AG09319 (cell line): ENCODE measurements at places on chromosomes 12 and 14.

DNA sequence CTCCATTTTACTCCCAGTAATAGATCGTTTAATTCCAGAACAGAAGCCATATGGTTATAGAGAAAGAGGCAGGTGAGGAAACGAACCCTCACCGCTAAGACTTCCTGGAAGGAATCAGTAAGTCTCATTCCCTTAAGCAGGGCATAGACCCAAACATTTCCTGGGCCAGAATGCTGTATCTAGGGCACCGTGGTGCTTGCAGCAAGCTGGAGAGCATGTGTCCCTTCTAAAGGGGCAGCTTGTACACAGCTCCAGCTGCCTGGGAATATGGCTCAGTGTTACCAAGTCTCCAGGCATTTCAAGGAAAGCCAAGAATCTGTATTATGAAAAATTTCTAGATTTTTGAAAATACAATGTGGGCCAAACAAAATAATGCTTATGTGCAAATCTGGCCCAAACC, 73.4 kb downstream of the PPM1H start:
- no peak for DNase-seq

DNA sequence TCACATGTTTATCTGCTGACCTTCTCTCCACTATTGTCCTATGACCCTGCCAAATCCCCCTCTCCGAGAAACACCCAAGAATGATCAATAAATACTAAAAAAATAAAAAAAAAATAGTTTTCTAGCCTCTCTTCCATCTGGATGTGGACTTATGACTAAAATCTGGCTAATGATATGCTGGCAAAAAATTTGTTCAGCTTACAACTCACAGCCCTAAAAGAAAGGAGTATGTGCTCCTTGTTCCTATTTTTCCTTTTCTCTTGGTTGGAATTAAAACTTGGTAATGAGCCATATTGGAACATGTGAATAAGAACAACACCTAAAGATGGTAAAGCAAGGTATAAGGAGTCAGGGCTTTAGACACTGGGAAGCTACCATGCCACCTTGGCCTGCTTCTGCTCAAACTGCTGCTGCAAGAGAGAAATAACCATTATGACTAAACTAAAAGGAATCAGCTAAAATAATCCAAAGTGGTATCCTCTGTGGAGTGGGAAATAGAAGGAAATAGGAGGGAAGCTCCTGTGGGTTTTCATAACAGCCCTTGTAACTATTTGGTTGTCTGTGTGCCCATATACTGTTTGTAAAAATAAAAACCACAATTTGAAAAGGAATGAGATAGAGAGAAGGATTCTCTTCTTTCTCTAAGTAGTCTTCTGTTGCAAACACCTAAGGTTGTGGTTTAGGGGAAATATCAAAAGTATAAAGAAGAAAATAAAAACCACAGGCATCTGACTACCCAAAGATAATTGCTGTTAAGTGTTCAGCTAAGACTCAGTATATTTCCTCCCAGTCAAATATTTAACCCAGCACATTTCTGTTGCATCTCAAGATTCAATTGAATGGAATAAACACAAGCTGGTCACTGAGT, 53.8 kb downstream of the SDR9C7 start:
- no peak for DNase-seq

DNA sequence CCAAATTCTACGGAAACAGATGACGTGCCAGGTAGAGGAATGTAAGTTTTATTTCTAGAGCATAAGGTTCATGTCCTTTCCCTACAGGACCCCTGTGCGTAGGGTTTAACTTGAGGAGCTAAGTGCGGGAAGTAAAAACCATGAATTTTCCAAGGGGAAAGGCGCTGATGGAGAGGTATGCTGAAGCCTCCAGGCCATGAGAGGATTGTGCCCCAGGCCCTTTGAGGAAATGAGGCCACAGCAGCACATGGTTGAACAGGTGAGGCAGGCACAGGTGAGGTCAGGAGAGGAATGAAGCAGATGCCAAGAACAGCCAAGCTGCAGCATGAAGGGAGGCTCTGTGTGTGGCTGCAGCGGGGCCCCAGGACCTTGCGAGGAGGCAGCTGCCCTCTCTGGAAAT, 14.7 kb downstream of the ESRRB start:
- DNase-seq = no peak

DNA sequence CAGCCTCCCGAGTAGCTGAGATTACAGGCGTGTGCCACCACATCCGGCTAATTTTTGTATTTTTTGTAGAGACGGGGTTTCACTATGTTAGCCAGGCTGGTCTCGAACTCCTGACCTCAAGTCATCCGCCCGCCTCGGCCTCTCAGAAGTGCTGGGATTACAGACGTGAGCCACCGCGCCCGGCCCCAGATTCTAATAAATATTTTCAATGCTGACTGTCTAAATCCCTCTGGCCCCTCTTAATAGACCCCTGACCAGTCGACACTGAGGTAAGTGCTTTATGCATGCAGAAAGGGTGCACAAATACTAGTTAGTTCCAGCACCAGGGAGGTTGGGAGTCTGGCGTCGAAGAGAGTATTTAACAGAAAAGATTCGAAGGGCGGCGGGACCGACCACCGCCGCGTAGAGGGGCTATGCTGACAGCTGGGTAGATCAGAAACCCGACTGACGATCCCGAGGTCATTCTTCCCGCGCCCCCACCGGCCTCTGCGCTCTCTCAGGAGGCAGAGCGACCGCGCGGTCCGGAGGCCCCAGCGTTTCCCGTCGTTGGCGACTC, 1.1 kb upstream of the SPATS2 start:
- DNase-seq = no peak

GRCh38 chr12:57089271-57090245, 644 bp downstream of the NAB2 start:
- DNase-seq = no peak

- DNase-seq = peak; percentile 57
Observed at GRCh38 chr14:24911324-24912109, 138.4 kb downstream of the STXBP6 start.

DNA sequence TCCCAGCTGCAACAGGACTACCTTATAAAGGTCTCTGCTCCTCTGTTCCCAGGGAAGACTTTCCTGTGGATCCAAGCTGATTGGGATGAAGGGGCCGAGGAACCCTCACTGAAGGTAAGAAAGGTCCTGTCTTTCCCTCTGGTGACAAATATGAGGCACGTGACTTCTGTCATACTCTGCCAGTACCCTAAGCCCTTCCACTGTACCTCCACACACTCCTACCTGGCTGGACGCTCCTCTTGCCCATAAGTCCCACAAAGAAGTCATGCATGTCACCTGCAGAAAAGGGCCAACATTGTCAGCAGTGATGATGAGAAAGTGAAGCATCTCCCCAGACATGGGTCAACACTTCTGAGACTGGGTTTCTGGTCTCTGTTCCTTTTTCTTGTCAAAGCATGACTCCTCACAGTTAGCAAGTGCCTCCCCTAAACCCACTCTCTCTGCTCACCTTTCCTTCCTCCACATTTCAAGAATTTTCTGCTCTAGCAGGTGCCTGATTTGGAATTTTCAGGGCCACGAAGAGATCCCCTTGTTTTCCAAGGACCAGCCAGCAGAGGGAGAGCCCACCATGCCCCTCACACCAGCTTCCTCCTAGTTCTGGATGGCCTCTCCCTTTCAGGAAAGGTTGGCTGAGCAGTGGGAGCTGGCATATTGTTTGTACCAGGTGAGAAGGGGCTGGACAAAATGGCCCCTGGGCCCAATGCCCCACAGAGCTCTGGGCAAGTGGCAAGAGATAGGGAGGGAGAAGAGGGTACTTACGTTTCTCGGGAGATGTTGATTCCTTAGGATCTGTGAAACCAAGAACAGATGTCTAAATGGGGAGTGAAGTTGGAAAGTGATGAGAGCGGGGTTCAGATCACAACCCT, 3.5 kb downstream of the TAC3 start:
- DNase-seq = no peak

DNA sequence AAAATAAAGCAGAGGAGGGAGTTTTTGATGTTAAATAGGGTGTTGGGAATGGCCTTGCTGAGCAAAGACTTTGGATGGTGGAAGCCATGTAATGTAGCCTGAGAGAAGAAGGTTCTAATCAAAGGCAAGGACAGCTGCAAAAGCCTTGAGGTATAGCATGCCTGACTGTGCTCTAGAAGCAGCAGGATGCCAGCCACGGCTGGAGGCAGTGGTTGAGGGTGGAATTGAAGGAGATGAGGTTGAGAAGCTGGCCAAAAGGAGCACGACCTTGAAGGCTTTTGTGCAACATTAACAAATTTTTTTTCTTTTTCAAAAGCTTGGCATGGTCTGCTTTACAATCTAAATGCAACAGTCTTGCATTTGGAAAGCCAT, 42.3 kb upstream of the CSRP2 start:
- no peak for DNase-seq
